SJCRH30 (cell line): ENCODE measurements at places on chromosomes 7 and 10. TPM values are rescaled to one million over a fixed set of nuclear protein-coding genes. Genes with fewer than 3 reads are reported as not detected.

SYT15 gene
- total RNA-seq, result 0.08 TPM in 1 of 2 replicates, not detected in the other

SGCE gene
- total RNA-seq, result 52.5 and 55.2 TPM in 2 replicates

FRAT1 gene
- 2.1 and 2.7 TPM in 2 replicates for total RNA-seq

ZNF282 gene
- 21.0 and 27.5 TPM in 2 replicates for total RNA-seq

CPA4 gene
- total RNA-seq, result 3.2 and 4.8 TPM in 2 replicates

AGK gene
- 41.5 and 46.7 TPM in 2 replicates for total RNA-seq

PDZD7 gene
- 0.25 and 0.89 TPM in 2 replicates for total RNA-seq

SPDYE2 gene
- total RNA-seq, result 0.10 TPM in 1 of 2 replicates, not detected in the other

PLXDC2 gene
- total RNA-seq, result 10.4 and 11.4 TPM in 2 replicates

ADCYAP1R1 gene
- not detected in 2 replicates for total RNA-seq

SMKR1 gene
- total RNA-seq, result not detected in 2 replicates

KCP gene
- 0.20 and 0.38 TPM in 2 replicates for total RNA-seq

FRMD4A gene
- total RNA-seq, result 17.1 and 18.1 TPM in 2 replicates

ASL gene
- total RNA-seq, result 13.7 and 15.0 TPM in 2 replicates

FOXP2 gene
- total RNA-seq, result 52.5 and 52.7 TPM in 2 replicates

GNAT3 gene
- not detected in 2 replicates for total RNA-seq

ATRNL1 gene
- 23.1 and 26.3 TPM in 2 replicates for total RNA-seq

INSIG1 gene
- total RNA-seq, result 57.3 and 60.9 TPM in 2 replicates

TEX36 gene
- not detected in 2 replicates for total RNA-seq
